ENCODE measurements at places on chromosomes 16 and 17.

- DNase-seq: no peak
Observed at GRCh38 chr17:12088035-12088434, 67.4 kb downstream of the MAP2K4 start.

DNA sequence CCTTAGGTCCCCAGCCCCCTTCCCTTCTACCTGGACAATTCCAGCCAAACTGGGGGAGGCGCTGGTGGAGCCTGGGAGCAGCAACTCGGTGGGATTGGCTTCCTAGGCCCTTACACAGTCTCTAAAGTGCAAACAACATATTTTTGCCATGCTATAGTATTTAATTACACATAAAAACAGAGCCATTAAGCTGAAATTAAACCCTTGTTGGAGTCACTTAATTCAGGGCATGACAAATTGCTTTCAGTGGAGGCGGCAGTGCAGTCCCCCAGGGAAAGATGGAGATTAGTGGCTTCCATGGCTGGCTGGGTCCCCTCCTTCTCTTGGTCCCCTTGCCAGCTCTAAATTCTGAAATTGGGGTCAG is 17.3 kb downstream of the IGFBP4 start:
- no peak for DNase-seq

- DNase-seq: no peak
Observed at GRCh38 chr16:20879175-20880040, 20.8 kb downstream of the DCUN1D3 start.

- no peak for DNase-seq
Observed at GRCh38 chr16:70399381-70399780, 39.5 kb downstream of the ST3GAL2 start.

- DNase-seq: no peak
Observed at GRCh38 chr16:86018487-86018886, 119.5 kb downstream of the IRF8 start.

DNA sequence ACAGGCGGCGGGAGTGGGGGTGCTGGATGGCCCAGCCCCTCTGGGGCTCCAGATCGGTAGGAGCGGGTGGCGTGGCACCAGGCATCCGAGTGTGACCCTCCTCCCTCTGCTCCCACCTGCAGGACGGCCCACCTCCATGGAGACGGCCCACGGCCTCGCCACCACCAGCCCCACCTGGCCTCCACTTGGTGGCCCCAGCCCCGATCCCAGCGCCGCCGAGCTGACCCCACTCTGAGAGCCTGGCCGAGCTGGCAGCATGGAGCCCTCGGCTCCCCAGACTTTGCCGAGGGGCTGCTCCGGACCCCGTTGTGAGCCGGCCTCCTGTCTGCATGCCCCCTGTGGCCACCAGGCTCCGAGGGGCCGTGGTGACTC is 4.7 kb upstream of the NUDT16L1 start:
- no peak for DNase-seq

- no peak for DNase-seq
Observed at GRCh38 chr16:57660715-57661463, 7.2 kb upstream of the ADGRG3 start.

DNA sequence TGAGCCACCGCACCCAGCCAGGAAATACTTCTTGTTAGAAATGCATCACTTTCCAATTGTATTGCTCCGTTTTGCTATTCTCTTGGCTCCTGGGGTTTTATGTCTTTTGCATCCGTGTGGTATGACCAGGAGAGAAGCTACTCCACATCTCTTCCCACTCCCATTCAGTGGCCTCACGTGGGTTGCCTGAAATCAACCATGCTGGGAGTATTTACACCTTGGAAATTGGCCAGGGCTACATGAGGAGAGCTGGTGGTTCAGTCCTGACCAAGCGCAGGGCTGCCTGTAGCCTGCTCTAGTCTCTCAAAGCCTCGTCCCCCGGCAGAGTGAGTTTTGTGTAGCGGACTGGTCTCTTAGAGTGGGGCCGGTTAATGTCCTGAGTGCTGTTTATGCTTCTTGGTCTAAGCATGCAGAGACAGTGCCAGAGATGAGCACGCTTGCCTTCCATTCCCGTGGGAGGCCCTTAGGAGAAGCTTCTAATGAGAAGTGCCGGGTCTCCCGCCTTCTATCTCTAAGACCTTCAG is 3.8 kb downstream of the WFDC1 start:
- DNase-seq: no peak

All from NCI-H748 treated with DMSO at 0.1 percent for 48 hours (cell line).